ENCODE measurements at places on chromosomes 5 and 9.

- no peak for DNase-seq
Observed at GRCh38 chr5:35229076-35230037, 930 bp downstream of the PRLR start.

DNA sequence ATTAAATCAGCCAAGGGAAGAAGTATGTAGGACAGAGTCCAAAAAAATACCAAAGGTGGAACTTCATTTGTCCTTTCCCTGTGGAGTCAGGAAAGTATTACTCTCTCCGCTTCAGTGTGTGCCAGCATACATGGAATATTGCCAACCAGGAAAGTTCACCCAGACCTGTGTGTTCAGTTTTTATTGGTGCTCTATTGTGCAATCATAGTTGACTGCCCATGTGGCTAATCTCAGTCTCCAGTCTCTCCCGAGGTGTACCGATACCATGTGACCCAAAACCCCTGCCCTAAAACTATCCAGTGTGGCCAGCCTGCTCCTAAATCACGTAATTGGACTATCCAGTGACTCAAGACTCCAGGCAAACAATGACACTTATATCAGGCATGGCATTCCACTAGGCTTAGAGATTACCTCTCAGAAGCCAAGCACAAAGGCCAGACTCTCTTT lies 38.8 kb downstream of the NFX1 start:
- no peak for DNase-seq

- DNase-seq, result no peak
Observed at GRCh38 chr9:93254806-93255493, 71.0 kb downstream of the WNK2 start.

DNA sequence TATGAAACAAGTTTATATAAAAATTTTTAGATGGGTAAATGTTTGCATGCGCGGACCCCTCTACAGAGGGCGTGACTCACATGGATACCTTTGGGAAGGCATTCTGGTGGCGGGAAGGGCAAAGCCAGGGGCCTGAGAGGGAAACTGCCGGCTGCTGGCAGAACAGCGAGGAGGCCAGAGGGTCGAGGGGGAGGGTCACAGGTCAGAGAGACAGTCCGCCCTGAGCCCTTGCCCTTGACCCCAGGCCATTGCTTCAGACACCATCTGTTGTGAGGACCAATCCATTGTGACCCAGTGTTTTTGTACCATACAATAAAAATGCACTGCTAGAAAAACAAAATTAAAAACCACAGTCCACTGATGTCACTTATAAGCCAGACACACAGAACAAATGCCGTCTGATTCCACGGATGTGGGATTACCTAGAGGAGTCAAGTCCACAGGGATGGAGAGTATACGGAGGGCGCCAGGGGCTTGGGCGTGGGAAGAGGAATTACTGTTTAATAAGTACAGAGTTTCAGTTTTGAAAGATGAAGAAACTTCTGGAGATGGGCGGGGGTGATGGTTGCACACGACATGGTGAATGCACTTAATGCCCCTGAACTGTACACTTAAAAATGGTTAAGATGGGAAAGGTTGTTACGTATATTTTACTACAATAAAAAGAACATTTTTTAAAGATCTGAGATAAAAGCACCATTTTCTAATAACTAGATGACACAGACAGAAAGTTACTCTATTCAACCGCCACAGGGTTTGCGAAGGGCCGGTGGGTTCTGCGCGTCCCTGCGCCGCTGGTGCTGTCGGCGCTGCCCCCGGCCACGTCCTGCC lies 12.0 kb downstream of the BTNL9 start:
- no peak for DNase-seq

DNA sequence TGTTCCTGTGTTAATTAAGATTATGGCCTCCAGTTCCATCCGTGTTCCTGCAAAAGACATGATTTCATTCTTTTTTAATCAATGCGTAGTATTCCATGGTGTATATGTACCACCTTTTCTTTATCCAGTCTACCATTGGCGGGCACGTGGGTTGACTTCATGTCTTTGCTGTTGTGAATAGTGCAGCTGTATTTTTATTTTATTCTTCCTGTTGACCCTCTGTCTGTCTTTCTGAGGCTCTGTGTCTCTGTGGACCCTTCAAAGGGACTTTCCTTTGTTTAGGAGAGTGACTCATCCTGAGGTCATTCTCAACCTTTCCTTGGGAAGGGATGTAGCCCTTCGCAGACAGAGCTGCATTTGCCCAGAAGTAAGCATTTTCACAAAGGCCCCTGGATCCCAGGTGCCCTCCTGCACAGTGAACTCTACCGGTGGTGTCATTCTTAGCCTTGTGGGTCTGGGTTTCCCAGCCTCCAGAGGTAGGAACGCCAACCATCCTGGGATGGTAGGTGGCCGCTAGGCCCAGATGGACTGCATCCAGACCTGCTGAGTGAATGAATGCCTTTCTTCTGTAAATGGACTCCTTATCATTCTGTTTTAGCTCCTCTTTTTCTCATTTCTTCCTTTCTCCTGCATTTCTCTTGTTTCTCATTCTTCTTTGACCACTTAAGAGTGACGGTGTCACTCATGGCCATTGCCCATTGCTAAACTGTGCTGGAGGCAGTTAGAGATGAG lies 22.4 kb downstream of the TRIO start:
- no peak for DNase-seq

DNA sequence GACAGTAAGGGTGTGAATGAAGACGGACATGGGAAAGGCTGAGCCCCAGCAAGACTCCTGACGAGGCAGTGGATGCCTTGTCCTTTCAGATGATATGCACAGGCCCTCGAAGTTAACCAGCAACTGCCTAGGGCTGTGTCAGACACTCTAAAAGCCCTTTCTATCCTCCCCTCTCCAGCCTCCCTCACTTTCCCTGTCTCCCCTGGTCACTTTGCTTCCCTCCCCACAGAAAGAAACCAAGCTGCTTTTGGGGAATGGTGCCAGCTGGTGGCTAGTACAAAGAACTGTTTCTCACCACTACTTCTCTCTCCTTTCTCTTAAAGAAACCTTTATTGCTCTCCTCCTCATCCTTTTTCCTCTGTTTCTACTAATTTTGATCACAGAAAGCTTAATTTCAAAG lies 21.4 kb downstream of the LHFPL2 start:
- DNase-seq, result no peak

DNA sequence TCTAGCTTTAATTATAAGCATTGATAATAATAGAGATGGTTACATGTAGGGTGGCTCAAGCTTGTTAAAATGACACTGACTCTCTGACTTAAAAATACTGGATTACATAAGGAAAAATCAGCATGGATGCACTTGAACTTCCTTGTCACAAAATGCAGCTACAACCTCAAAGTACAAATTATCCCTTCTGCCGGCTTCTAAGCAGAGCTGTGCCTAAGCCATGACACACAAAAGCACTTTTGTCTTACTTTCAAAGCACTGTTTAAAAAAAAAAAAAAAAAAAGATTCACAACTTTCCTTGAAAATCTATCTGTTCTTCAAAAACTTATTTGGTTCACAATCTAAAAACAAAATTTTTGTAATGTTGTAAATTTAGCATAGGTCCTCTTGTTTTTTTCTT lies 36.4 kb upstream of the ZFAND5 start:
- DNase-seq, result no peak

DNA sequence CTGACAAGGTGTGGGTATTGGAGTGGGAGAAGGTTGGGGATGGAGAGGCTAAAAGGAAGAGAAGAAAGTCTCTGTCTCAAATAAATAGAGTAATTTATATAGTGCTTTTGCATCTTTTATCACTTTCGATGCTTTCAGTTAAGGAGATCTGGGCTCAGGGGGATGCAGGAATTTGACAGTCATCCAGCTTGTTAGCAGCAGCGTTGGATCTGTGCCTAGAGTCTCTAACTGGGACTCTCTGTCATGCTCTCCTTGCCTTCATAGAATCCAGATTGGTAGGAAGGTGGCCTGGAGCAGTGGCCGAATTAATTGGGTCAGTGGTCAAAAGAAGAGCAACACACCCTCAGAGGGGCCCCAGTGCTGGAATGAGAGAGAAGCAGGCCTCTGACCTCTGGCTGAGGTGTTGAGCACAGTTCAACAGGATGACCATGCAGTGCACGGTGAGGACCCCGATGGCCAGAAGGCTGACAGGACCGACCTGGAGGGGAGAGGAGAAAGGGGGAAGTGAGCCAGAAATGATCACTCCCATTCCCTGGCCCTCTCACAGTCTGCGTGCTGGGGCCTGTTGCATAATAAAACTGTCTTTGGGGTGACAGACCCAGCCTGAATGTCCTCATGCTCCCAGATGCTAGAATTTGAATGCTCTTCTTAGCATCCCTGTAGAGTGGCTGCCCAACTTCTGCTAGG lies 7.6 kb downstream of the SLC36A3 start:
- no peak for DNase-seq

- no peak for DNase-seq
Observed at GRCh38 chr9:104606152-104606551, 725 bp upstream of the OR13C2 start.

All from renal cortex interstitium (tissue), 15 donors.